ENCODE measurements at places on chromosomes 3 and 15.

DNA sequence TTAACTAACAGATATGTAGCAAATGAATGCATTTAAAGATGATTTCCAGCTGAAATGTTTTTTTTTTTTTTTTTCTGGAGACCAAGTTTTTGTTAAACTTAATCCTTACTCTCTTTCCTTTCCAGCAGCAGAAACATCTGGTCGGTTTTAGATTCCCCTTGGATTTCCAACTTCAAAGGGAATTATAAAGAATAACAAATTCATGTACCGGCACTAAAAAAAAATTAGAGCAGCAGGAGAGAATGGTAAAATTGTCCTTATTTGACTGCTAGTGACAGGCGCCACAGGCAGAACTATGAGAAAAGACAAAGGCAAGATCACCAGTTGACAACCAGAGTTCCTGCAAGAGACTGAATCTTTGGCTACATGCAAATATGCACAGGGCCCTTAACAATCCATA is 393.3 kb downstream of the TIGIT start:
- no peak for DNase-seq

DNA sequence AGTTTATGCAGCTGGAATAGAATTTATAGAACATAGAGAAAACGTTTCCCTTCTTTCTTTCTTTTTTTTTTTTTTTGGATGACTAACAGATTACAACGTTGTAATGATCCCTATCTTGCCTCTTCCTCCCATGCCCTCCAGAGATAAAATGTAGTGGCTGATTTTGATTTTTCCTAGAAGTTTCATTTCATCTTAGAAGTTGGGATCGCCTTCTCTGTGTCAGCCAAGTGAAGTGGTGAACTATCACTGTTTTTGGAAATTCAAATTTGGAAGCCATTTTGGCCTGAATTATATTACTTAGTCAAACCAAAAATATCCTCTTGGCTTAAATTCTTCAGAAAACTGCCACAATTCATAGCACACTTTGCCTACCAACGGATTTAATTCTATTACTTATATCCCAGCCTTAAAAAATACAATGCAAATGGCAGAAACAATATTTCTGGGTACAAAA is 1025.5 kb upstream of the NR2F2 start:
- DNase-seq = no peak

- no peak for DNase-seq
Measured at GRCh38 chr3:25854214-25854613, 64.3 kb downstream of the OXSM start.

DNA sequence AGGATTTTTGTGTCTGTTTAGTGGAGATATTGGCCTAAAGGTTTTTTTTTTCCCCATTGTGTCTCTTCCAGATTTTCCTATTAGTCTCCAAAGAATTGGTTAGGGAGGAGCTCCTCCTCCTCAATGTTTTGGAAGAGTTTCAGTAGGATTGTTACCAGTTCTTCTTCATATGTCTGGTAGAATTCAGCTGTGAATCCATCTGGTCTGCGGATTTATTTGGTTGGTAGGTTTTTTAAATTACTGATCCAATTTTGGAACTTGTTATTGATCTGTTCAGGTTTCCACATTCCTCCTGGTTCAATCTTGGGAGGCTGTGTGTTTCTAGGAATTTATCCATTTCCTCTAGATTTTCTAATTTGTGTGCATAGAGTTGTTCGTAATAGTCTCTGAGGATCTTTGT is 222.2 kb downstream of the CLSTN2 start:
- no peak for DNase-seq

GRCh38 chr3:79651536-79652065 is 116.2 kb downstream of the ROBO1 start:
- no peak for DNase-seq

- DNase-seq = no peak
Measured at GRCh38 chr15:49620199-49620598, 419 bp downstream of the FAM227B start.

Measured in stimulated activated CD4-positive, alpha-beta T cell treated with anti-CD3 and anti-CD28 coated beads, Interleukin-12 subunit alpha, Interleukin-12 subunit beta, amount 100 ng/mL, for 4 hours (primary cell).